Lung (tissue), 17 donors: ENCODE measurements at places on chromosomes 12 and 14.

DNA sequence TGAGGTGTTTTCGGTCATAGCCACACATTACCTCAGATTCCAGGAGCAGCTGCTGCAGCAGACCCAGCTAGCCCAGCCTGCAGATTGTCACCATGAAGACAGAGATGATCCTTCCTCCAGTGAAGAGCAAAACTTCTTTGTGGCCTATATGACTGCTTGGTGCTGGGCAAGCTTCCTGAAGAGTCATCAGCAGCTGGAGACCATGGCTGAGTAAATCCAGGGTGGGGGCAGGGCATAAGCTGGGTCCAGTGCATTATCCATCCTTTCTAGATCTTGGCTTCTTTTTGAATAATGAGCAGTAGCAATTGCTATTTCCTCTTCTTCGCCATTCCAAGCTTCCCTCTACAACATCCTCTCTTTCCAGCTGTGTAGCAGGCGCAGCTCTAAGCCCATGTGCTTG is 373.1 kb upstream of the DDHD1 start:
- no peak for DNase-seq

GRCh38 chr14:81187832-81188522 is 32.8 kb downstream of the GTF2A1 start:
- no peak for DNase-seq

DNA sequence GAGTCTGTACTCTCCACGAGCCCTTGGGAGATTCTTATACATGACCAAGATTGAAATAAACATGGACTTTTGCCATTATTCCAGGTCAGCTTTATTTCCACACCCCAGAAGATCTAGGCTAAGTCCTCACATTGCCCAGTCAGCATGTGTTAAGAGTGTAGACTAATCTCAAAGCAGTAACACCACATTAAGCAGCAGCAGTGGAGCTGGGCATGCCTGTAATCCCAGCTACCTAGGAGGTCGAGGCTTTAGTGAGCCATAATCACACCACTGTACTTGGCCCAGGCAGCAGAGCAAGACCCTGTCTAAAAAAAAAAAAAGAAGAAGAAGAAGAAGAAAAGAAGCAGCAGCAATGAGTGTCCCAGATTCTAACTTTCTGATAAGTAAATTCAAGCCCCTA is 65.5 kb downstream of the C12orf56 start:
- DNase-seq, result no peak

DNA sequence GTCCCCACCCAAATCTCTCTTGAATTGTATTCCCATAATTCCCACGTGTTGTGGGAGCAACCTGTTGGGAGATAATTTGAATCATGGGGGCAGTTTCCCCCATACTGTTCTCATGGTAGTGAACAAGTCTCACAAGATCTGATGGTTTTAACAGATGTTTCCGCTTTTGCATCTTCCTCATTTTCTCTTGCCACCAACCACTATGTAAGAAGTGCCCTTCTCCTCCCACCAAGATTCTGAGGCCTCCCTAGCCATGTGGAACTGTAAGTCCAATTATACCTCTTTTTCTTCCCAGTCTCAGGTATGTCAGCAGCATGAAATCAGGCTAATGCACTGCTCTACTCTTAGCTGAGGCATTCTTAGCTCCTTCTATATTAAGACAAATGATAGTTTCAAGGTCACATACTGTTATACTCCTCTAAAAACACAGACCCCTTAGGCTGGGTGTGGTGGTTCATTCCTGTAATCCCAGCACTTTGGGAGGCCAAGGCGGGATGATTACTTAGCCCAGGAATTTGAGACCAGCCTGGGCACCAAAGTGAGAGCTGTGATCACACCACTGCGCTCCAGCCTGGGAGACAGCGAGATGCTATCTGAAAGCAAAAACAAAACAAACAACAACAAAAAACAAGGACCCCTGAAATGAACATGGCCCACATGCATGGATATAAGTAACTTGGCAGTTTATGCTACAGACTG is 3.6 kb downstream of the SCAF11 start:
- DNase-seq, result no peak

GRCh38 chr14:71711619-71712018 is 220.6 kb upstream of the RGS6 start:
- no peak for DNase-seq

- no peak for DNase-seq
These were observed 349.3 kb downstream of the CACNA1C start for GRCh38 chr12:2402073-2402579.

DNA sequence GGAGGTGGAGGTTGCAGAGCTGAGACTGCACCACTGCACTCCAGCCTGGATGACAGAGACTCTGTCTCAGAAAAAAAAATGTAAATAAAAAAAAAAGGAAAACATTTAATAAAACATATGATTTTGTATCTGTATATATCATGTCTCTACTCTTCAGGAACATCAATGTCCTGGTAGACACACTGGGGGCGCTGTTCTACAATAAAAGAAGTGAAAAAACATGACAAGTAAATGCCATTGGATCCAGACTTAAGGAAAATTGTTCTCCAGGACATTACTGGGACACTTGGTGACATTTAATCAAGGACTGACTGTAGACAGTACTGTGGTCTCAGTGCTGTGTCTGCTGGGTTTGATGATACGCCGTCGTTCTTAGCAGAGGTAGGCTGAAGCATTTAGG is 15.5 kb upstream of the KLC1 start:
- DNase-seq, result no peak

- no peak for DNase-seq
These were observed 9.5 kb upstream of the RABGGTA start for GRCh38 chr14:24280797-24281460.

- no peak for DNase-seq
These were observed 55.4 kb downstream of the CCER1 start for GRCh38 chr12:90899456-90900182.

DNA sequence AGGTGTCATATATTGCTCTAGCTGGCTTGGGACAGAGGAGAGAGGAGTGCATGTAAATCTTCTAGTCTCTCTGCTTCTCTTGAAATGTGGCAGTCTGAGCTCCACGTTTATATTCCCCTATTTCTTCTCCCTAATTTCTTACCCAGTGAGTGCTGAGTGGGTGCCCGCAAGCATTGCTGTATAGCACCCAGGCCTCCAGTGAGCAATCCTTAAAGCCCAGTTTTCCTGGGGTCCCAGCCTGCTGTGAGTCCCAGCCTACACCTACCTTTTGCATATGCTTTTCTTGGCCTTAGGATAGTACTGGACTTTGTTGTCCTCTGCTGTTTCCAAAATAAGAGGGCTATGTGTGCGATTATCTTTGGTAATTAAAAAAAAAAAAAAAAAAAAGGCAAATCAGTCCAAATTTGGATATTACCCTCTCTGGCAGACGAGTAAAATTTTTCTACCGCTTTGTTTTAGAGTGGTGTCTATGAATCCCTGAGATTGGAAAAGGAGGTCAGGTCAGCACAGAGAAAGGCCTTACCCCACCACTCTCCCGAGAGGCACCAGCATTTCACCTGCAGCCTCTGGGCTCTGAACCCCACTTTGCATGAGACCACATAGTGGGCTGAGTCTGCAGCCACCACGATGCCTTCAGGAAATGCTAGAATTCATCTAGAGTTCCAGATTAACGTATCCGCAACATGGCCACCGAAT is 1.1 kb downstream of the MGST1 start:
- no peak for DNase-seq

GRCh38 chr12:57458665-57459054 is 925 bp upstream of the GLI1 start:
- DNase-seq, result no peak

- DNase-seq, result no peak
These were observed 29.2 kb upstream of the LHX5 start for GRCh38 chr12:113500782-113501311.

GRCh38 chr14:49121246-49121645 is 464.9 kb downstream of the RPS29 start:
- DNase-seq, result no peak
